ENCODE measurements at places on chromosomes 5 and 9.

- no peak for DNase-seq
Measured at GRCh38 chr5:83957188-83957587, 236.5 kb upstream of the HAPLN1 start.

DNA sequence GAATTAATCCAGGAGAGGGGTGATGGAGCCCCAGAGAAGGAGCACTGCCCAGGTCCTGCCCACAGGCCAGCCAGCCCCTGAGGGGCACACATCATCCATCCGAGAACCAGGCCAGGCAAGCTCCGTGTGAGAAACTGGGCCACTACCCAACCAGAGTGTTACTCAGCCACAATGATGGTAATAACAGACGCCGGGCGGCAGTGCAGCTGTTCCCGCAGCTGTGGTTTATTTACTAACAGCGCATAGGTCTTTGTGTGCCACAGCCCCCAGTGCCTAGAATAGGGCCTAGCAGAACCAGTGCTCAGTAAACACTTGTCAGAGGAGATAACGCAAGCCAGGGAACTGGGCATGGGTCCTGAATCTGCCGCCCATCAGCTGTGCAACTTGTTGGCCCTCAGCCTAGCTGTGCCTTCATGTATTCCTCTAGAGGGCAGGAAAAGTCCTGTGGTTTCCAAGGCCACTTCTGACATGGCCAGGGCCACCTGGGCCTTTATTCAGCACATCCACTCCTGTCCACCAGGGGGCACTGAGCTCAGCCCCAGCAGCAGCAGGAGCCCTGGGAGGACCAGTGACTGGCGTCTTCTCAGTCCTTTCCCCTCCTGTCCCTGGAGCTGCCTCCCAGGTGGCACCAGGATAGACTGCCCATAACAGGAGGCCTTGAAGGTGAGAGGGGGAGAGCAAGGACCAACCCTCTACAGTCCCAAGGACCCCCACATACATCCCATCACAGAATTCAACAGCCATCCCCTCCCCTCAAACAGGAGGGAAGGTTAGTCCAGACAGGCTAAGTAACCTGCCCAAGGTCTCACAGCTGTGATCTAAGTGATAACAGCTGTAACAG, 2.1 kb downstream of the MXD3 start:
- DNase-seq: peak; percentile 61

DNA sequence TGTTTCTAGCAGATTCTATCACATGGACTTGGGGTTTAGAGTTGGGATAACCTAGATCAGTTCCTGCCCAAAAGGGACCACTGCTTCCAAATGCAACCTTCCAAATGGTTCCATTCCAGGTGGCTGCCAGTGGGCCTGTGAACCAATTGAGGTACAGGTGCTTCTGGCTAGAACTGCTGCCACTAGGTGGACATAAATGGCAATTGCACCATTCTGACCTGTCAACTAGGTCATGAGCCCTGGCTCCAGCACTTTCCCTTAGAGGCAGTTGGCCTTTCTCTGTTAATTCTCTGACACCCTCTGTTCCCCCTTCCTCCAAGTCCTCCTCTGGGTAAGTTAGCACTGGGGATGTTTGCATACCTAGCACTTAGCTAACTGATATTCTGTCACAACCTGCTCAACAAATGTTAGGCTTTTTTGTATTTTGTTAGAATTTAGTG, 16.6 kb upstream of the HEMGN start:
- peak; percentile 36 for DNase-seq

DNA sequence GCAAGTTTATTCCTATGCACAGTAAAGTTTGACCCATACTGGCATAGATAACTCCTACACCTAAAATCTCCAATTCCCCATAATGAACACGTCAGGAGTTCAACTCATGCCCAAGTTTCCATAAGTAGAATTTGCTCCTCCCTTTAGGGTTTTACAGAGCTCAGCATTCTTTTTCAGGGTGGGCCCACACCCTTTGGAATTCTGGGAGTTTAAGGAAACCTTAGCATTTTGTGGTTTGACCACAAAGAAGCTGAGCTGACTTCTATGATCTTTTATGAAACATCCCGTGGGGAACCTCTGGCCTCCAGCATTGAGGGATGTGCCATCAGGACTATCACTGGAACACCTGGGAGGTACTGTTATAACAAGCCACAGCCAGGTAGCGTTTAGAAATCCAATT, 220.6 kb upstream of the MAP3K1 start:
- no peak for DNase-seq

GRCh38 chr9:14731294-14731981, 8.9 kb upstream of the CER1 start:
- DNase-seq: no peak

Data from activated effector memory CD4-positive, alpha-beta T cell treated with Interleukin-2 at 50 U/mL for 16 hours (primary cell).